Activated naive CD4-positive, alpha-beta T cell treated with anti-CD3 and anti-CD28 coated beads, Interleukin-2, amount 10 ng/mL, durations not matched to agents 5 hours and 36 hours (primary cell): ENCODE measurements at places on chromosomes 2 and 18. TPM values are rescaled to one million over a fixed set of nuclear protein-coding genes. Genes with fewer than 3 reads are reported as not detected.

SEMA4F gene
- total RNA-seq = 6.5 TPM

PLGLB2 gene
- total RNA-seq = 1.6 TPM

TNFAIP6 gene
- not detected for total RNA-seq

HAAO gene
- not detected for total RNA-seq

NGEF gene
- 0.18 TPM for total RNA-seq

TRIM54 gene
- 0.12 TPM for total RNA-seq

FBXO48 gene
- total RNA-seq = 2.4 TPM
